Hematopoietic multipotent progenitor cell treated with erythropoietin and hydrocortisone succinate and interleukin-3 and kit ligand, for 17 days (in vitro differentiated cells): ENCODE measurements at places on chromosomes 5 and 9.

DNA sequence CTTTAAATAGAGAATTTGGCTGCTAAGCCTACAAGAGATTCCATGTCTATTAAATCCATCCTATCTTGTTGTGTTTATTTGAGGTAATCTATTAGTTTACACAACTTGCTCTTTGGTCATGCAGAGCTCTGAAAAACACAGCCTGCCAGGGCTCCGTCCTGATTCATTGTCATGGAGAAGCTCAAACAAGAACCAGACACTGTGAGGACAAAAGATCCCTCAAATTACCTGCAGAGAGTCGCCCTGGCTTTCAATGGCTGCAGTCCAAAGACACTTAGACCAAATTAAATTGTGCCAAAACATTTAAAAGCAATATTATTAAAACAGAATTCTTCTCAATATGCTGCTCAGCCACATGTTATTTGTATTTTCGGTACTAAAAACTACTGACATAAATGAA, 60.1 kb downstream of the CDH18 start:
- DNase-seq: no peak

DNA sequence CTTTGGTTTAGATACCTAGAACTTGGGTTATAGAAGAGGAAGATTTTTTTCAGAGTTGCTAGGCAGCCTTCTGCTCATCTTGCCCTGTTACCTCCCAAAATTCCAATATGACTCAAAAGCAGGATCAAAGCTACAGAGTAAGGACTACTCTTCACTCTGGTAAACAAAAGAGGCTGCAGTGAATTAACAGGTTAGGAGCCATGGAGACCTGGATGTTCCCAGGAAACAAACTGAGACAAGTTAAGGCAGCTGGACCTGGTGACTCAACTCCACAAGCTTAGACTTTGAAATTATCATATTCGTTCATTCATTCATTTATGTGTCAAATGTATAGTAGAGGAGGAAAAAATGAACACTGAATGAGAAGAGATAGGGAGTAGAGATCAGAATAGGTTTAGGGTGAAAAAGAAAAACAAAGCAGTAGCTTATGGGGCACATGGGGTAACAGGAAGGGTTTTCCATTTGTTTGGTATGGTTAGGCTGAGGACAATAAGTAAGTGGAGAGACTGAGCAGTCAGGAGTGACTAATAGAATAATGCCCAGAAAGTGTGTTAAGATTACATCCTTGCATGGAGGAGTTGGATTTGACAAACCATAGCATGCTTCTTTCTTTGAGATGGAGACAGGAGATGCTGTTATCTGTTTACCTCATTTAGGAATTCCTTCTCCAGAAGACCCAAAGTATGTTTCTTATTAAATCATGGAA, 464.0 kb upstream of the ZNF608 start:
- no peak for DNase-seq

DNA sequence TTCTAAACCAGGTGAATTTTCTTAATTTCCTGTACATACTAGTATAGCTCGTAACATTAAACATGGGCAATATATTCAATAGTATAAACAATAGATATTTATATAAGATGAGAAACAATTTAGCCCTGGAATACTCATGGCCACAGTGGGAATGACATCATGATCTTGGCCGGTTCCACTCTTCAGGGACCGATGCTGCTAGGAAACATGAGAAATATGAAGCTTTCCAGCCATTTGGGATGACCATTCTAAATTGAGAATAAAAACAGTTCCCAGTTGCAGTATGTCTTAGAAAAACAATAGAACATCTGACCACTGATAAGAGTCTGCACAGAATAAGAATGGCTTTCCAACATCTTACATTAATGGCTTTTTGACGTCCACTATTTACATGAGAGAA, 33.3 kb upstream of the SLCO6A1 start:
- no peak for DNase-seq

- no peak for DNase-seq
Observed at GRCh38 chr5:103393101-103393754, 134.7 kb downstream of the MACIR start.

DNA sequence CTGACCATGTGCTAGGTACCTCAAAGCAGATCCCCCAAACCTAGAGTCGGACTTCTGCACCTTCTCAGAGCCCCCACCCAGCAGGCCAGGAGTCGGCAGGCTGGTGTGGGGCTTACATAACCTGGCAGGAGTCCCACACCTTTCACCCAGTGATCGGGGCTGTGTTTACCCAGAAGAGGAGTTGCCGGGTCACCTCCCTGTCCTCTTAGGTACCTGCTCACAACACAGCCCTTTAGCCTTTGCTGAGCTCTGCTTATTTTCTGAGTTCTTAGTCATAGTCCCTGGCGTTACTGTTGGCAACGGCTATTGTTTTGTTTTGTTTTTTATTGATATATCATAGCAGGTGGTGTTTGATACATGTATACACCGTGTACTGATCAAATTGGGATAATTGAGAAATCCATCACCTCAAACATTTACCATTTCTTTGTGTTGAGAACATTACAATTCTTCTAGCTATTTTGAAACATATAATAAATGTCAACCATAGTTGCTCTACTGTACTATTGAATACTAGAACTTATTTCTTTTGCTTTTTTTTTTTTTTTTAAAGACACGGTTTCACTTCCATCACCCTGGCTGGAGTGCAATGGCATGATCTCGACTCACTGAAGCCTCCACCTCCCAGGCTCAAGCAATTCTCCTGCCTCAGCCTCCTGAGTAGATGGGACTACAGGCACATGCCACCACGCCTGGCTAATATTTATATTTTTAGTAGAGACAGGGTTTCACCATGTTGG, 10.4 kb upstream of the EEIG1 start:
- DNase-seq: no peak

DNA sequence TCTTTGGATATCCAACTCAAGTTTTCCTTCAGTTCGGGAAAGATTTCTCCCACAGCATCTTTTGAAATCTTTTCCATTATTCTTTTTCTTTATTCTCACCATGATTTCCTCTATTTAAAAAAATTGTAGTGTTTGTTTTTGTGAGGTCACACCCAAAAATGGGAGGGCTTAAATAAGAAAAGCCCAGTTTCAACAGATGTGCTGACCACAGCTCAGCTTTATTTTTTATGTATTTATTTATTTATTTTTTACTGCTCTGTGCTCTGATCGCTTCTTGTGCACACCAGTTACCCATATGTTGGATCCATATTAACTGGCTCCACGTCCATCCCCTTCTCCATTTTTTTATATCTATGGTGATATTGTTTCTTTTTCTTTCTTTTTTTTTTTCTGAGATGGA, 20.3 kb downstream of the GFPT2 start:
- DNase-seq: no peak

GRCh38 chr5:115501464-115502210, 42.9 kb downstream of the FEM1C start:
- DNase-seq: no peak

GRCh38 chr9:92762781-92763708, 1.6 kb downstream of the BICD2 start:
- no peak for DNase-seq

DNA sequence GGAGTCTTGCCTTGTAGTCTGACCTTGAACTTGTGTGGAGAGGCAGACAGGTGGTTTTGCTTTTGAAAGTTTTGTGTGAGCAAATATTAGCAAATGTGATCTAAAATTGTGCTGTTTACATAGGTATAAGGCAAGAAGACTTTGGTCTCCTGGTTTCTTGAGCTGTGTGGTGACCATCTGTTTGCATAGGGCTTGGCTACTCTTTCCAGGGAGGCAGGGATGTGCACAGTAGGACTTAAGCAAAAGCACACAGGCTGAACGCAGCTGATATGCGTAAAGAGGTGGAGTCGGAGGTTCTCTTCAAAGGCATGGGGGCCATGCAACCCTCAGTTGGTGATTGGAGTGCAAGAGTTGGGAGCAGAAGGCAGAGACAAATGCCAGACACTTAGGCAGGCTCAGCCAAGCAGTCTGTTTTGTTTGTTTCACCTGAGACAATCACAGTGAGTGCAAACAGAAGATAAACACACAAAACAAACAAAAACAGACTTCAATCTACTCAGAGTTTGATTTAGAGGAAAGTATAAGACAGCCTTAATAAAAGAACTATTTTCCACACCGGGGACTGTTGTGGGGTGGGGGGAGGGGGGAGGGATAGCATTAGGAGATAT, 744.2 kb downstream of the MTRR start:
- no peak for DNase-seq

GRCh38 chr9:132147331-132147730, 14.5 kb upstream of the NTNG2 start:
- DNase-seq: no peak

GRCh38 chr9:115104908-115105307, 13.0 kb downstream of the TNC start:
- no peak for DNase-seq

GRCh38 chr9:36985769-36986467, 48.1 kb downstream of the PAX5 start:
- DNase-seq: no peak

DNA sequence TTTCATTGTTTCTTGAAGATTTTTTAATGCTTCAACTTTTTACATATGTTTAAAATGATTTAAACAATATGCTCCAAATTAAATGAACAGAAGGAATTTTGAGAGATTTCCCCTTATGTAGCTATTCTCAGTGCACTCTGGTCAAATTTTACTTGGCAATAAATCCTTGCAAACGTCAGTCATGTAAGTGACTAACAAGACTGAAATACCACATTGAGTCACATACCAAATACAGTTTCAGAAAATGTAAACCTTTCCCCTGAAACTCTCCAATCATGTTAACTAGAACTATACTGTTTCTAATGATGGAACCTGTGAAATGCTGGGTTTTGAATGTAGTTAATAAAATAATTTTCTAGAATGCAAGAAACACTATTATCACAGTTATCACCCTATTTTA, 29.6 kb downstream of the SAR1B start:
- no peak for DNase-seq

DNA sequence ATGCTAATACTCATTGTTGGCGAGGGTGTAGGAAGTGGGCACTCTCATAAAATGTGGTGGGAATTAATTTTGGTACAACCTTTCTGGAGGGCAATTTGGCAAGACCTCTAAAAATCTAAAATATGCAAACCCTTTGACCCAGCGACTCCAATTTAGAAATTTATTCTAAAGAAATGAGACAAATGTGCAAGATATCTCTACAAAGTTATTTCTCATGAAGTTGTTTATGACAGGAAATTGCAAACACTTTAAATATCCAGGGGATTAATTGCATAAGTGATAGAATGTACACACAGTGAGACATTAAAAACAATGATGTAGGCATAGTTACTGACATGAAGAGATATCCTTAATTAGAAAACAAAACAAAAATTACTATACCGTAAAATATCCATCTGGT, 246.3 kb upstream of the MAP3K1 start:
- no peak for DNase-seq

- no peak for DNase-seq
Observed at GRCh38 chr5:119368238-119368630, 12.4 kb downstream of the TNFAIP8 start.

DNA sequence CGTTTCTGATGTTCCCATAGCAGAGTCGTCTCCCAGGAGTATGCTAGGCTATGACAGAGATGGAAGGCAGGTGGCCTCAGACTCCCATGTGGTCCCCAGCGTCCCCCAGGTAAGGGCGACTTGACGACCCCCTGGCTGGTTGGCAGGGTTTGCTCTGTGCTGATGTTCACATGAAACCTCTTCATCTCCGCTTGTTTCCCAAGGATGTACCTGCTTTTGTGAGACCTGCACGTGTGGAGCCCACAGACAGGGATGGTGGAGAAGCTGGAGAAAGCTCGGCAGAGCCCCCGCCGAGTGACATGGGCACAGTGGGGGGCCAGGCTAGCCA, 108.3 kb downstream of the WNK2 start:
- no peak for DNase-seq

DNA sequence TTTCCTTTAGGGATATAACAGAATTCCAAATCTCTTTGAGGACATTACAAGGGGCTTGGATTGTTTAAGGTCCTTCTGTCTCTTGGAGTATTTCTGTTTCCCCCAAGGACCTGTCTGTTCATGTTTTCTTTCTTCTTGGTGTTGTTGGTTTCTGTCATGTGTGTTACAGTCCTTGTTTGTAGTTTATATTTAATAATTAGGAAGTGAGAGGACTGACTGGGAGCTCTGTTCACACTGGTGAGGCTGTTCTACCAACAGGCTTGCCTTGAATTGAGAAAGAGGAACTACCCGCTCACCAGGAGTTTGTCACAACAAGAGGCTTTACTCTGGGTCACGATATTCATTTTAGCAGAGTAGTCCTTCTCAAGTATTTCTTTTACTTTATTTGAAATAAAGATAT, 119.2 kb upstream of the SV2C start:
- DNase-seq: no peak

GRCh38 chr9:125140576-125140975, 2.8 kb downstream of the SCAI start:
- DNase-seq: no peak

DNA sequence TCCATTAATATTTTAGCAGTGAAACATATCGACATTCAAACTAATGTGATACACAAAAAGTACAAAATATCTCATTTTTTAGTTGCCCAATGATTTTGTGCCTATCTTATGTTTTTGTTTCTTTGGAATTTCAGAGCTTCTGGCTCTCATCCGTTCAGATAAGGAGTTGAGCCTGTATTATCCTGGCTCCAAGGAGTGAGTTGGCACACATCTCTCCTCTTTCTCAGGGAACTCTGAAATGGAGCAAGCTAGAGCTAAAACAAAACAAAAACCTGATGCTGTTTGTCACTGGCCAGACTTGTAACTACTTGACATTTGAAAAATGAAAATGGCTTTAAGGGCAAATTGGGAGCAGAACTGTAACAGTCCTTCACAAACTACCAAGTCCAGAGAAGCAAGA, 131.3 kb upstream of the SLC28A3 start:
- DNase-seq: no peak

DNA sequence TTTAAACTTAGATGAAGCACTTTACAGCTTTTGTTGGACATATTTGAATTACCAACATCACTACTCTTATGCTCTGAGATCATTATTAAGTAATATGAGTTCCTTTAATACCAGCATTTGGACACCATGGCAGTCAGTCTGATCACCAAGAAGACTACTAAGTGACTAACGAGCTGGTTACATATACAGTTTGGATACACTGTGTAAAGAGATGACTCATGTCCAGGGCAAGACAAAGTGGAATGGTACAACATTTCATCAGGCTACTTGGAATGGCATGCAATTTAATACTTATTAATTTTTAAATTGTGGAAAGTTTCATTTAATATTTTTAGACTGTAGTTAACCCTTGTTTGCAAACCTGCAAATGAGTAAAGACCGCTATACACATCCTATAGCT, 237.4 kb upstream of the PRDM9 start:
- no peak for DNase-seq

DNA sequence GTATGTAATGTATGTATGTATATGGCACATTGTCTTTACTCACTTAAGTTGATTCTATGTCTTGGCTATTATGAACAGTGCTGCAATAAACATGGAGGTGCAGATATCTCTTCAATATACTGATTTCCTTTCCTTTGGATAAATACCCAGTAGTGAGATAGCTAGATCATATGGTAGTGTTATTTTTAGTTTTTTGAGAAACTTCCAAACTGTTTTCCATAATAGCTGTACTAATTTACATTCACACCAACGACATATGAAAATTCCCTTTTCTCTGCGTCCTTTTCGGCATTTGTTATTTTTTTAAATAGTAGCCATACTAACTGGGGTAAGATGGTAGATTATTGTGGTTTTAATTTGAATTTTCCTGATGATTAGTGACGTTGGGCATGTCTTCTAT, 445.6 kb downstream of the NFIB start:
- no peak for DNase-seq
